ENCODE measurements at places on chromosomes 5 and 9.
A peak's percentile ranks its signal among the peaks of the same experiment; 100 is the strongest.

GRCh38 chr9:83430681-83431080, 107.5 kb downstream of the FRMD3 start:
- DNase-seq, result no peak

DNA sequence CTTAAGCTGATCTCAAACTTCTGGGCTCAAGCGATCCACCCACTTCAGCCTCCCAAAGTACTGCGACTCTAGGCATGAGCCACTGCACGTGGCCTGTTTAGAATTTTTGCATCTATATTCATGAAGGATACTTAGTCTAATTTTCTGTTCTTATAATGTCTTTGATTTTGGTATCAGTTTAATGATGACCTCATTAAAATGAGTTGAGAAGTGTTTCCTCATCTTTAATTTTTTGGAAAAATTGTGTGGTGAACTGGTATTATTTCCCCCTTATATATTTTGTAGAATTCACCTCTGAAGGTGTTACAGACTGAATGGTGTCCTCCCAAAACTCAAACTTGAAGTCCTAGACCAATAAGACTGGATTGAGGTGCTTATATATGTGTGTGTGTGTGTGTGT, 46.5 kb downstream of the ANKRD31 start:
- no peak for DNase-seq

- peak; percentile 16 for DNase-seq
Measured at GRCh38 chr9:97039514-97039860, 545 bp upstream of the CTSV start.

DNA sequence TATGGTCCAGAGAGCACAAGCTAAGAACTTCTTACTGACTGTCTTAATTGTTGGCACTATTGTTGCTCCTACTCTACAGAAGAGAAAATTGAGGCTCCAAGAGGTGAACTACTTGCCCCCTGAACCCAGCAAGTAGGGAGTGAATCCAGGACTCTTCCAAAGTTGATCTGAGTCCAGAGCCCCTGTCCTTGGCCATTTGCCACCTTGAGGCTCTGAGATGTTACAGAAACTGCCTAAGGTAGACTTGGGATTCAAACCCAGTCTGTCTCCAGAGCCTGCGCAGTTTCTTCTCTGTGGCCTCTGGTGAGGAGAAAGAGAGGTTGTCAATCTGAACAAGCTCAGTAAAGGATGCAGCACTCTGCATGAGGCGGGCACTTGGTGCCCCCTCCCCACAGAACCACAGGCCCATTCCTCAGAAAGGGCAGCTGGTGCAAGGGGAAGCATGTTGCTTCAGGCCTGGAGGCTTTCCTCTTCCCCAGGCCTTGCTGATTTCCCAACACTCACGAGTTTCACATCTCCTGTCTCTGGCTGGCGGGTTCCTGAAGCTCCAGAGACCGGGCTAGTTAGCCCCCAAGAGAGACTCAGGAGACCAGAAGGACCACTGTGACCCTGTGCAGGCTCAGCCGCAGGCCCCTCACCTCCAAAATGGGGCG, 2.9 kb upstream of the LCP2 start:
- no peak for DNase-seq

DNA sequence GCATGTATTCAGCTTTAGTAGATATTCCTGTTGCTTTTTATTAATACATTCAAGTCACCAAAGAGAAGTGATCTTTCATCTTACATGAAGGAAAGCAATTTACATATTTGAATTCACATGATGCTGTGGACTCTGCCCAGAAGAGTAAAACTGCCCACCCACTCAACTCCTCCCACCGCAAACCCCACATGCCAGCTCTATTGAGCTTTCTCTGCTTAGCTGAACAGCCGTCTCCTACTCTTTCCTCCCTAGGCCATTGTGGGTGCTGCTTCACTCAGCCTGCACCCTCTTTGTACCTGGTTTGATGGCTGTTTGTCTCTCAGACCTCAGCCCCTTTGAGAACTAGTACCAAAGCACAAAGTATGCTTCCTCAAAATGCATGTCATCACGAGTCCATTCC, 48.4 kb upstream of the MAP3K1 start:
- no peak for DNase-seq

GRCh38 chr9:7910426-7911020, 110.9 kb upstream of the DMAC1 start:
- DNase-seq, result no peak

- no peak for DNase-seq
Measured at GRCh38 chr5:456351-457194, 13.6 kb downstream of the EXOC3 start.

GRCh38 chr9:34276772-34277171, 52.3 kb downstream of the KIF24 start:
- no peak for DNase-seq

GRCh38 chr5:55211184-55211874, 15.8 kb downstream of the MCIDAS start:
- no peak for DNase-seq

DNA sequence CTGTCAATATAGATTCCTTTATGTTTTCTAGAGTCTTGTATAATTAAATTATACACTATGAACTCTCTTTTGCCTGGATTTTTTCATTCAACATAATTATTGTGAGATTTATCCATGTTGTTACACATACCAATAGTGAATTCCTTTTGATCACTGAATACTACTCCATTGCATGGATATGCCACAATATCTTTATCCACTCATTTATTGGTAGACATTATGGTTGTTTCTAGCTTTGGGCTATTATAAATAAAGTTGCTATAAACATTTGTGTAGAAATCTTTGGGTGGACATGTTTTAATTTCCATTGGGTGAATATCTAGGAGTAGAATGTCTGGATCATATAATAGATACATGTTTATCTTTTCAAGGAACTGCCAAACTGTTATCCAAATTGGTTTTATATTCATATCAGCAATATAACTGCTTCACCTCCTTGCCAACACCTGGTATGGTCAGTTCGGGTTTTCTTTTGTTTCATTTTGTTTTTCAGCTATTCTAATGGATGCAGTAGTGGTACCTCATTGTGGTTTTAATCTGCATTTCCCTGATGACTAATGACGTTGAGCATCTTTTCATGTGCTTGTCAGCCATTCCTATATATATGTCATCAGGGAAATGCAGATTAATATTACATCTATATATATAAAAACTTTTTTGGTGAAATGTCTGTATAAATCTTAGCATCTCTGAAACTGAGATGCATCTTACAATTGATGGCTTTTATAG, 32.1 kb upstream of the TCF7 start:
- no peak for DNase-seq

DNA sequence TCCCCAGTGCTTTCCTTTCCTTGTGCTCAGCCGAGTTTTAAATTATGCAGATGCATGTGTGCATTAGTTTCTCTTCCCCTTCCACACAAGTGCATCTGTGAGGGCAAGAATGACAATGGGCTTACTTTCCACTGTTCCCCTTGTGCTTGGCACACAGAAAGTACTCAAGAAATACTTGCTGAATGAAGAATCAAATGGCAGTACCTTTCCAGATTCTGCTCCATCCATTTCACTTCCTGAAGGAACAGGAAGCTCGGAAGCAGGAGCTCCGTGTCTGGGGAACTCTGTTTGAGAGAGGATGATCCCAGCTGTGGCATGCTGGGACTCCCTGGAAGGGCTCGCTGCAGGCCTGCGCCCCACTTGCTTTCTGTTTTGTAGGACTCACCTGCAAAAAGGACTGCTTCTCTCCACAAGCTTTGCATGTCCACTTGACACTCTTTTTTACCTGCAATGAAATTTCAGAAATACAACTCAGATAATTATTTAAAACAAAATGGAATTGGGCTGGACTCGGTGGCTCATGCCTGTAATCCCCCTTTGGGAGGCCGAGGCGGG, 5.5 kb downstream of the MRNIP start:
- no peak for DNase-seq

DNA sequence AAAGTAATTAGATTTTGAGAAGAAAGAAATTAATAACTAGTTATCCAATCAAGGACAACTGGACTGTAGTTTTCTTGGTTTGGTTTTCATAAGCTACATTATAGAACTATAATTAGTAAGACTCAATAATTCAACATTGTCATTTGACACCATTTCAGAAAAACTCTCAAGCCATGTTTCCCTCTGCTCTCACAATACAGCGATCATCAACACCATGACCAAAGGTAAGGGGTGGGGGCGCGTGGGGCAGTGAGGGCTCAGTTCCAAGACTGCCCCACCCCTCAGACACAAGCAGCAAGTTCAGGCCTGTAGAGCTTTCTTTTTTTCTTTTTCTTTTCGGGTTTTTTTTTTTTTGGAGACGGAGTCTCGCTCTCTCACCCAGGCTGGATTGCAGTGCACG, 6.4 kb downstream of the CMBL start:
- DNase-seq, result no peak

GRCh38 chr9:124818431-124819281, 34.6 kb upstream of the WDR38 start:
- DNase-seq, result peak; percentile 43

GRCh38 chr5:1913578-1913977, 30.9 kb upstream of the IRX4 start:
- DNase-seq, result no peak

DNA sequence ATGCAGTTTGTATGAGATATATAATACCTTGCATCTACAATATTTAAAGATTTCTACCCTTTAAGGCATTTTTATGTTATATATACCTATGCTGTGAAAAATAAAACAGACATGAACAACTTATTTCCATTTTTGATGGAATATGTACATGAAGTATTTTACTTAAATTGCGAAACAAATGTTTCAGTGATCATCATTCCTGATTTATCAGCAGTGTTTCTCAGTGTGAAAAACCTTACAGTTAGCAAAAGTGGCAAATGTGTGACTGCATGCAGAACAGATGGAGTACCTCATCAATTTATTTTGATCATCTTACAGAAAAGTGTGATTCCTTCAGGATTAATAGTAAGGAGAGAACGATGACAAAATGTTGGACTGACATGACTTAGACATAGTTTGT, 43.1 kb downstream of the PRR16 start:
- DNase-seq, result no peak

- no peak for DNase-seq
Measured at GRCh38 chr5:131423056-131423455, 159.2 kb downstream of the CDC42SE2 start.

GRCh38 chr5:2410451-2410850, 341.0 kb downstream of the IRX2 start:
- no peak for DNase-seq

DNA sequence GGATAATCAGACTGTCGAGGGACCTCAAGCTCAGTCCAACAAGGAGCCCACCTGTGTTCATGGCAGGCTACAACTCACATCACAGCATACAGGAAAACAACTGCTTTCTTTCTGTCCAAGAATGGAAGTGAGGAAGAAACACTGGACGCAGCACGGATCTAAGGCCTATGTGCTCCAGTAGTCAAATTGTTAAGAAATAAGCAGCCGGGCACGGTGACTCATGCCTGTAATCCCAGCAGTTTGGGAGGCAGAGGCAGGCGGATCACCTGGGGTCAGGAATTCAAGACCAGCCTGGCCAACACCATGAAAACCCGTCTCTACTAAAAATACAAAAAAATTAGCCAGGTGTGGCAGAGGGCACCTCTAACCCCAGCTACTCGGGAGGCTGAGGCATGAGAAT, 427.8 kb downstream of the BNC2 start:
- DNase-seq, result no peak

DNA sequence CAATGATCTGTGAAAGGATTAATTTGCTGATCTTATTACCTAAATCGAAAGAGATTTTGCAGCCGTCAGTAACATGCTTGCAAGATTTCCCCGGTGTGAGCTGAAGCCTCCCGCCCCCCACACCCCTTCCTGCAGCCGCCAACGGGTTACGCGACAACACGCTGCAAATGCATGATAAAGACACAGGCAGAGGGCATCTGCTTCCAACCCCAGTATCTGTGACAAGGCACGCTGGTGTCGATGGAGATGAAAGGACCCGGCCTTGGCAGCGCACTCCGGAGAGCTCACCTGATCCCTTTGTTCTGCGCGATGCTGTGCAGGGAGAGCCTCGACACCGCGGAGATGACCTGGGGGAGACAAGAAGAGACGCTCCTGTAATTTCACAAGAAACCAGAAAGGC, 122.9 kb upstream of the SARDH start:
- DNase-seq, result no peak

GRCh38 chr5:109192555-109193281, 217.1 kb downstream of the PJA2 start:
- no peak for DNase-seq

- no peak for DNase-seq
Measured at GRCh38 chr9:126230692-126231091, 95.9 kb upstream of the MVB12B start.

GRCh38 chr9:19231126-19231903, 822 bp downstream of the DENND4C start:
- DNase-seq, result peak; percentile 16

DNA sequence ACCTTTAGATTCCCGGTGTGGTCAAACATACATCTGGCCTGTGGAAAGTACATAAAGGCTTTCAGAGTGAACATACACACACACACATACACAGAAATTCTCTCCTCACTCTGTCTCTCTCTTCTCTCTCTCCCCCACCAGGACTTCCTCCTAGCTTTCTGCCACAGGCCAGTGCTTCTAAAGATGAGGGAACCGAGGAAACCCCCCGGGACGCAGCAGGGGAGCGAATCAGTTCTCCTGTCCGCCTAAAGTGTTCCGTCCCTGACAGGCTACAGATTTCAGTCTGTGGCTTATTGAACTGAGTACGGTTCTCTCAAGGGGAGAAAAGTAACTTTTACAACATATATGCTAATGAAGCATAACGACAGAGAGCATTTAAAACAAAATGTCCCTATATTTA, 75.8 kb downstream of the MED27 start:
- DNase-seq, result no peak

DNA sequence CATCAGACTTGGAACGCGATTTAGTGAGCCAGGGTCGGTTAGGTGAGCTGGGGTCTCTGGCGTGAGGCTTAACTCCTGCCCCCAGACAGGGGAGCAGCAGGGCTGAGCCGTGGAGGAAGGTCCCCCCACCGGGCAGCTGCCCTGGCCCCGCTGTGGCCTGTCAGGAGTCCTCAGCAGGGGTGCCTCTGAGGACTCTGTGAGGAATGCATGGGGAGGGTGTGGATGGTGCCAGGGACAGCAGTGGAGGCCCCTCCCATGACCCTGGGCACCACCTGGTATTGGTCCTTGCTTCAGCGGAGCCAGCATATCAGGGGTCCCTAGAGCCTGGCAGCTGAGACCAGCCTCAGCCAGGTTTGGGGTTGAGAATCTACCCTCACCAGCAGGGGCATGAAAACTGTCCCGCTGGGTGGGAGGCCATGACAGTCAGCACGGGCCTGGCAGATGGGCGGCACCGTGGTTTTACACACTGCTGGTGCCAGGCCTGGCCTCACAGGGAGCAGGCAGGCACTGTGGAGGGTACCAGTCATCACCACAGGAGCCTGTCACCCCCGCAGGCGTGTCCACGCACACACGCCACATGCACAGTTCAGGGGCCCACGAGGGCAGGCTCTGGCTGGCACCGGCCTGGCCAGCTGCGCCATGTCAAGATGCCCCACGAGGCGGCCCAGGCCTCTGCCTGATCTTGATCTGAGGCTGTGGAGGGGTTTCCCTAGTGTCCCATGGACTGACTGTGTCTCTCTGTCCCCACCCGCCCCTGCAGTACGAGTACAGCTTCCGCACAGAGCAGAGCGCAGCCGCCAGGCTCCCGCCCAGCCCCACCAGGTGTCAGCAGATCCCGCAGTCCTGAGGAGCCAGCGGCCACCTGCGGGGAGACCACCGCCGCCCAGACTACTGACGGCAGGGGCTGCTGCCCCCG, 111.1 kb upstream of the LMX1B start:
- DNase-seq, result no peak

- no peak for DNase-seq
Measured at GRCh38 chr5:321726-322251, 275 bp downstream of the AHRR start.

All from GM12892 (cell line).